ENCODE measurements at places on chromosomes 12 and 14. TPM values are rescaled to one million over a fixed set of nuclear protein-coding genes. Genes with fewer than 3 reads are reported as not detected.

The DTX3 gene
- 19.0 TPM for total RNA-seq

The TSPAN19 gene
- not detected for total RNA-seq

DNA sequence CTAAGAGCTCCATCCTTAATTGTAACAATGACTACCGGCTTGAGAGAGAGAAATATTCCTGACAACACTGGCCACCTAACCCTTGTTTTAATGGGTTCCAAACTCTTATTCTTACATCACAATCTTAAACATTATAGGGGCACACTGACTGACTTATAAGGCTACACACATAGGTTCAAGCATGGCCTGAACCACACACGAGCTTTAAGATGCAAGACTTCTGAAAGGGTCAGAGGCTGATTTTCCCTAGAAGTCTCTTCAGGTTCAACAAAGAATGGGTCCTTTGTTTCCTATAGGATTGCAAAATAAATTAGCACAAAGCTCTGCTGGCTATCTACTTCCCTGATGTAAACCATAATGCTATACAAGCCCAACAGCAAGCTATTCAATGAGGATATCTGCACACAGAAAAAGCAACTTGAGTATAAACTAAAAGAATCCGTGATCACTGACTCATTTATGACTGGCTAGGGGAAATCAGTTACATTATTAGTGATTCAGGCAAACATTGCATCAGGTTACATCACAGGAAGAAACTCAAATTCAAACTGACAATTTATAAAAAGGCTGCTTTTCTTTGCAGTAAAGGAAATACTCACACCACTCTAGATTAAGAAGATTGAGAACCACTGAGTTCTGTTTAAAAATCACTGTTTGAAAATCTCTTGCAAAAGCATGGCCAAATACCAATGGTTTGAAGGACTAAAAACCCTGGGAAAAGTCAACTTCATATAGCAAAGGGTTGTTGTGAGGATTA lies 8.5 kb downstream of the BTG1 start:
- DNase-seq = peak; percentile 90

DNA sequence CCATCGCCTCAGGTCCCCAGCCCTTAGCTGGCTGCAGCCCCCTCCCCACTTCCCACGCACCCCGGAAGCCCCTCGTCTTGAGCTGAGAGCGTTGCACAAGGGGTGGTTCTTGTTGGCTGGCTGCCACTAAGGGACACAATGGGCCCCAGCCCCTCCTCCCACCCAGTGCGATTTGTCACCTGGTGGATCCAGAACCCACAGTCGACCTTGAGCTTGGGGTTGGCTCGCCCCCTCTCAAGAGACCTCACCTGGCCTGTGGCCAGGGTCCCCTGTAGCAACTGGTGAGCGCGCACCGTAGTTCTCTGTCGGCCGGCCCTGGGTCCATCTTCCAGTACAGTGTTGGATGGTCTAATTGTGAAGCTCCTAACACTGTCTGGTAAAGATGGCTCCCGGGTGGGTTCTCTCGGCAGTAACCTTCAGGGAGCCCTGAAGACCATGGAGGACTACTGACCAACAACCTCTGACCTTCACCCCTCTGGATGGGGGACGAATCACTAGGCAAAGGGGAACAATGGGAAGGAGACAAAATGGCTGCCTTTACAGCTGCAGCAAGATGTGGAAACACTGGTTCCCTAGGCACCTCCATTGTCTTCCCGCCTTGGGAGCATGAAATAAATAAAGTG lies 6.6 kb downstream of the PHB2 start:
- DNase-seq = no peak

- DNase-seq = peak; percentile 76
Measured at GRCh38 chr12:52865090-52865944, 16.5 kb upstream of the KRT78 start.

DNA sequence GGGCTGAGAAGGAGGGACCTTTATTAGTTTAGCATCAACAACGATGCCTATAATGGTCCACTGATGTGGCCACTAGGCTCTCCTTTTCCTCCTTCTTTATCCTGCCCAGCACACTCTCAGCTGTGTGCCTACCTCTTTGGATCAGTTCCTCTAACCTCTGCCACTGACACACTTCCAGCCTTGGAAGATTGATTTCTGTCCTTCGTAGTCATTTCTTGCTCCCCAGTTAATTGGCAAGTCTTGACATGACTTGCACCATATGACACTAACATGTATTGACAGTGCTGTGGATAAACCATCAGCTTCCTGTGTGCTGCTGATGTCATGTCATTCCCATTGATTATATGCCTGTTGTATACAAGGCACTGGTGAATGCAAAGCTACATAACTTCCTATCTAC lies 90.2 kb upstream of the PLEKHG7 start:
- no peak for DNase-seq

Data from fibroblast of villous mesenchyme (primary cell).